ENCODE measurements at places on chromosomes 11 and 22.

DNA sequence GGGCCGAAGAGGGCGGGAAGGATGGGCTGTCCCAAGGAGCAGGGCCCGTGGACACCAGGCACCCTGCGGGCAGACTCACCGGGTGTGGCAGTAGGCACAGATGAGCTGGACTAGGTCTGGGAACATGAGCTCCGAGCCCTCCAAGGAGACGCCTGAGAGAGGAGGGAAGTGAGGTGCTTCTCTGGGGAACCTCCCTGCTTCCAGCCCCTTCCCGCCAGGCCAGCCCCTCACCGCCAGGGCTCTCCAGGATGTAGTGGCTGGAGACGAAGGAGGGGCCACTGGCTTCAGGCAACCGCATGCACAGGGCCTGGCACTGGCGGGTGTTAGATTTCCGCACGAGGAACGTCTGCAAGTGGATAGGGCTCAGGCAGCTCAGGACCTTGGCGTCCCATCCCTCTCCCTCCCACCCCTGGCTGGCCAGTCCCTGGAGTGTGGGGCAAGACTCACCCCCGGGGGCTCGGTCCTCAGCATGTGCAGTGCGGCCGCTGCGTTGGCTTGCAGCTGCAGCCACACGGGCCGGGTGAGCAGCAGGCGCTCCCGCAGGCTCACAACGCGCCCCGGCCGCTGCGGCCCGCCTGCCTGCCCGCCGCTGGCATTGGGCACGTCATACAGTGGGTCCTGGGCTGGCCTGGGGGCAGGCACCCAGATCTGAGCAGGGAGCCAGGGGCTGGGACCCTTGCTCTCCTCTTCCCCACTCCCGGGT is 552 bp downstream of the RIN1 start:
- DNase-seq, result no peak

- peak; percentile 32 for DNase-seq
These were observed 4.0 kb upstream of the MCAM start for GRCh38 chr11:119320776-119321524.

DNA sequence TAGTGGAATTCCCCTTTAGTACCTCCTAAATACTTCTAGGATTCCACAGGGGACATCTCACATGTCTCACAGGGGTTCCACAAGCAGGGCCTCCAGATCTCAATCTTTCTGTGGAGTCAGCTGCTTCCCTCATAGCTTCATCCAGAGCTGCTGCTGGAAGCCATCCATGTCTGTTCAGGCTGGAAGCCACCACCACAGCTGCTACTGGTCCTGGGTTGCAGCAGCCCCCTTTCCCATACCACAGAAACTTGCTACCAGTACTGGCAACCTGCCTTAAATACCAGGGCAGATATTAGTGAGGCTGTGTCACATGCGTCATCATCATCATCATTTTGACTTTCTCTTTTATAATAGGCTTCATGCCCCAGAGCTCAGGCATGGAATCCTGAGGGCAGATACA is 242.7 kb upstream of the NCAM1 start:
- no peak for DNase-seq

GRCh38 chr11:46724088-46724487 is 5.1 kb downstream of the F2 start:
- DNase-seq, result no peak

DNA sequence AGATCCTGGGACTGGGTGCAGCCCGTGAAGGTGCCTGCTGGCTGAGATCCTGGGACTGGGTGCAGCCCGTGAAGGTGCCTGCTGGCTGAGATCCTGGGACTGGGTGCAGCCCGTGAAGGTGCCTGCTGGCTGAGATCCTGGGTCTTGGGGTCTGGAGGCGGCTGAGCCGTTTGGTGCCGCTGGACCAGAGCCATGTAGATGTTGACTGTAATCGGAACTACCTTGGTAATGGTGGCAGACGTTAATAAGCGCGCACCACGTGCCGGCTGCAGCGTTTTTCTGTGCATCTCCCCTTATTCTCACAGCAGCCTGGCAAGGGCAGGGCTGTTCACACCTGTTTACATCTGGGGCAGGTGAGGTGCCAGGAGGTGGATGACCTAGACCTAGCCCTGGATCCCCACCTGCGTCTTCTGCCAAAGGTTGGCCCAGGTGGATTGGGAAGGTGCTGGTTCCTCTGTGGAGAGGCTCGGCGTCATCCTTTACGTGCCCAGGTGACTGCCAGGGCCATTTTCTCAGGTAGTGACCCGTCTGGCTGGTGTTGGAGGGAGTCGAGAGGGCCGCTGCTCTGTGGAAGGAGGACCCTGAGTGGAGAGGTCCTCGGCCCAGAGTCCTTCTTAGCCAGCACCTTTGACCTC is 382.5 kb downstream of the TBC1D22A start:
- DNase-seq, result no peak

GRCh38 chr11:65170058-65170534 is at the start of gene SPDYC:
Gene SPDYC, plus strand, starts transcription at chr11:65170233. Its CDS starts 1,125 bp downstream, at chr11:65171358.
- no peak for DNase-seq

DNA sequence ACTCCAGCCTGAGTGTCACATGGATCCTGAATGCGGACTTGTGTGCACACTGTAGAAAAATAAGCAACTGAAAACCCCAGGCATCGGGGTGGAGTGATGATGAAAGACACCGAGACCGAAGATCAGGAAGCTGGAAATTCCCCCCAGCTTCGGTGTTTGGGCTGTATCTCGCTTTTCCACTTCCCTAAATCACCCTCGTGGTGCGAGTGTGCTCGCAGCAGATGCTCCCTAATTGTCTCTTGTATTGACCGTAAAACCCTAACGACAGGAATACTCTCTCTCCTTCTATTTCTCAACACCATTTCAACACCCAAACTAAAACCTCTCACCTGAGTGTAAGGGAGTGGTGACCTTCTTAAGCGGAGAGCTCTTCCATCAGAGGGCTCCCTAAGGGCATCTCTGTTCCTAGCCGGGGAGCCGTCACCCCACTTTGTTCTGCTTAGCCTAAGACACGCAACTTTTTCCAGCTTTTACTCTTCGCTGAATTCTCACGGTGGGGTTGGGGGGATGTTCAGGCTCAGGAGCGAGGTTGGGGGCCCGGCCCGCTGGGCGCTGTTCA is 635 bp upstream of the GRK3 start:
- peak; percentile 13 for DNase-seq

GRCh38 chr22:23769321-23769965 is 1.7 kb upstream of the CHCHD10 start:
- no peak for DNase-seq

DNA sequence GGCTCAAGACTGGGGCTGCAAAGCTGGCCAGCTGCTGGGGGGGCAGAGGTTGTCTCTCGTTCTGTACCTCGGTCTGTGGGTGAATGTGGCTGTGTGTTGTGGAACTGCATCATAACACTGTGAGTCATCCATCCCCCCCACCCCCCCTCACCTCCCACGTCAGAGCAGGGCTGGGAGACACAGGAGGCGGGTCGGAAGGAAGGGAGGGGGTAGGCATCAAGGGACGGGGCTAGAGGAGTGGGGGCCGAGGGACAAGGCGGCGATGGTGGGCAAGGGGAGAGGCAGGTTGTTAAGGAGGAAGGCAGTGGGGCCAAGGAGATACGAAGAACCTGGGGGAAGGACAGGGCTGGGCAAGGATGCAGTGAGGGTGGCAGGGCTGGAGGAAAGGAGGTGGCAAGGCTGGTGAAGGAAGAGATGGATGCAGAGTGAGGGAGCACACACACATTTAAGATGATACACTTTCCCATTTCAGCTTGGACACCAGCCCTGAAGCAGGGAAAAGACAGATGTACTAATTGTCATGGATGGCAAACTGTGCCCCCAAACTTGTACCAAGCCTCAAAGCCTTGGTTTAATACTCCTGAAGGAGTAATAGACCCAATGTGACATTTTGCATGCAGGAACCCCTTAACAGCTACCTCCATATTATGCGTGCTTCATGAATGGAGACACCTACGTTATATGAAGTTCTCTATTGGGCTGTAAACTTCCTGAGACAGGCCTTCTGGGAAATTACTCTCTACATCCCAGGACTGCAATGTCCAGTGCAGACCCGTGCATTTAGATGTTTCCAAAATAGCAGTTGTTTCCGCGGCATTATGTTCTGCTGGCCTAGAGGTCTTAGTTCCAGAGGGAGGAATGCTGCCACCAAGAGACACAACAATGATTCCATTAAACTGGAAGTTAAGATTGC is at the start of gene YPEL4:
Gene YPEL4, minus strand, starts transcription at position 87 of the 913 bp plus-strand sequence. CDS start 2,805 bp downstream, outside the sequence.
- peak; percentile 71 for DNase-seq
